ENCODE measurements at places on chromosomes 5 and 9. TPM values are rescaled to one million over a fixed set of nuclear protein-coding genes. Genes with fewer than 3 reads are reported as not detected.
A peak's percentile ranks its signal among the peaks of the same experiment; 100 is the strongest.

DNA sequence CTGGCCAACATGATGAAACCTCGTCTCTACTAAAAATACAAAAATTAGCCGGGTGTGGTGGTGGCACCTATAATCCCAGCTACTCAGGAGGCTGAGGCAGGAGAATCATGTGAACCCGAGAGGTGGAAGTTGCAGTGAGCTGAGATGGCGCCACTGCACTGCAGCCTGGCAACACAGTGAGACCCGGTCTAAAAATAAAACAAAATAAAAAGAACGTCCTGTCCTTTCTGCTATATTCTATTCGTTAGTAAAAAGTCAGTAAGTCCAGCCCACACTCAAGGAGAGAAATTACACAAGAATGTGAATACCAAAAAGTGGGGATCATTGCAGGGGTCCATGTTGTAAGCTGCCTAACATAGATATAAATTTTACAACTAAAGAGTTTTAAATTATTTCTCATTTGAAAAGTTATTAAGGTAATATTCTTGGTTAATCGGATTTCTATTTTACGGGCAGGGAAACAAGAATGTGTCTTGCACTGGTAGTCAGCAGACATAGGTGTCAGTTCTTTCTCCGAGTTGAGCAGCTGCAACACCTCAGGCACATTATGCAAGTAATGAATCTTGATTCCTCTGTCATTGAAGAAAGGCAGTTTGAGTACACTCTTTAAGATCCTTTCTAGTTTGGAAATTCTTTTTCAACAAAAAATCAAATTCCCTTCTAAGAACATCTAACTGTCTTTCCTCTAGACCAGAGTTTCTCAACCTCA is 24.5 kb downstream of the NMUR2 start:
- H3K4me3 ChIP-seq, result no peak overlapping the region
- H3K27me3 ChIP-seq, result no peaks in the 10 kb centered on the region
- H3K36me3 ChIP-seq, result no peaks in the 10 kb centered on the region
- no peak for DNase-seq
- peaks cover 26% of the 10 kb centered on the region for H3K4me1 ChIP-seq

DNA sequence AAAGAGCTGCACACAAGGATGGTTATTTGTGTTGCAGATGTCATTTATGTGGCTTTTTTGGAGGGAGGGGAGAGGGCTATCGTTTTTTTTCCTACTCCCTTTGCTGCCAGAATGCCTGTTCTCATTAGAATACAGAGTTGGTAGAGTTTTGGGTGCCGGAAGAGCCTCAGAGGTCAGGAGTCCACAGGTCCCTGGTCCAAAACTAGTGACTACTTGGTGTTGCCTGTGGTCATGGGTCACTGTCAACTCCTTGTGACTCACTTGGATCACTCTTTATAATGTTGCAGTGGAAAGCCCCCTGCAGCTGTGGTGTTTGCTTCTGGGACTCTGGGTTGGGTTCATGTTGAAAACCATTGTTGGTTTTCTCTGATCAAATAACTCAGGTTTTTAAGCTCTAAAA is 131.4 kb downstream of the MAST4 start:
- no peaks in the 10 kb centered on the region for H3K27me3 ChIP-seq
- no peak overlapping the region for H3K27ac ChIP-seq
- H3K36me3 ChIP-seq, result no peaks in the 10 kb centered on the region
- H3K4me1 ChIP-seq, result no peaks in the 10 kb centered on the region
- no peak for DNase-seq

- no peaks in the 10 kb centered on the region for H3K36me3 ChIP-seq
- H3K27me3 ChIP-seq, result no peaks in the 10 kb centered on the region
- no peaks in the 10 kb centered on the region for H3K4me1 ChIP-seq
- H3K27ac ChIP-seq, result no peak overlapping the region
- H3K4me3 ChIP-seq, result no peak overlapping the region
- no peak for DNase-seq
These were observed 2257.5 kb upstream of the C9orf72 start for GRCh38 chr9:29830821-29831220.

The SLC45A2 gene
- not detected for total RNA-seq

The DMRTA1 gene
- total RNA-seq, result 0.77 TPM

- H3K36me3 ChIP-seq, result no peaks in the 10 kb centered on the region
- peaks cover 6% of the 10 kb centered on the region for H3K4me1 ChIP-seq
- no peak for DNase-seq
These were observed 116.7 kb upstream of the ZNF366 start for GRCh38 chr5:72623936-72624335.

- no peaks in the 10 kb centered on the region for H3K36me3 ChIP-seq
- no peaks in the 10 kb centered on the region for H3K4me1 ChIP-seq
- H3K27me3 ChIP-seq, result peaks cover 10% of the 10 kb centered on the region
- no peak overlapping the region for H3K27ac ChIP-seq
These were observed 202.1 kb downstream of the MED10 start for GRCh38 chr5:6176102-6176693.

- H3K36me3 ChIP-seq, result no peaks in the 10 kb centered on the region
- peaks cover 7% of the 10 kb centered on the region for H3K4me1 ChIP-seq
- no peak overlapping the region for H3K4me3 ChIP-seq
- no peak overlapping the region for H3K27ac ChIP-seq
- no peak for DNase-seq
These were observed 319.2 kb upstream of the CD180 start for GRCh38 chr5:67515762-67516161.

The ECM2 gene
- total RNA-seq, result 7.2 TPM

DNA sequence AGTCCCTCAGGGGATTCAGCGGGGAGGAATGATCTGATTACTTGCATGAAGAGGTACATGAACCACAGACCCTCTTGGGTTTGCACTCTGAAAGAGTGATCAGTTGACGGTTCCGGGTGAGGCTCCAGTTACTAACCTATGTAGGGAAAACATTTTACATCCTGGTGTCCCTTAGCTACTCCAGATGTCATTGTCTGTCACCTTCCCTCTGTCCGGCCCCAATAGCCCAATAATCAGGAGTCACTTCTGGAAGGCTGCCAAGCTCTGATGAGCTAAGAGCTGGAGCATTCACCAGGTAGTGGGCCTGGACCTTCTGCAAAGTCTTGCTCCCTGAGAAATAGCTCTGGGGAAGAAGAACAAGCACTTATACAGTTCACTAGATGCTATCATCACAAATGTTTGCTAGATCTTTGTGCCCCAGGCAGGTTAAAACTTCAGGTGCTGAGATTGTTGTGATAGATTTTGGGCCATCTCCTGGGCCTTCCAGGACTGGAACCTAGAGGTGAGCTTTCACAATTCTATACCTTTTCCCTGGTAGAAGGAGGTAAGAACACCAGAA is 64.5 kb downstream of the ENTREP1 start:
- H3K4me1 ChIP-seq, result peaks cover 70% of the 10 kb centered on the region
- H3K27me3 ChIP-seq, result no peaks in the 10 kb centered on the region
- H3K36me3 ChIP-seq, result peaks cover 28% of the 10 kb centered on the region
- peak overlapping the region; percentile 44 for H3K27ac ChIP-seq

The ANKDD1B gene
- total RNA-seq, result 0.27 TPM

GRCh38 chr5:158709279-158709678 is 390.4 kb downstream of the EBF1 start:
- no peaks in the 10 kb centered on the region for H3K27me3 ChIP-seq
- peaks cover 87% of the 10 kb centered on the region for H3K36me3 ChIP-seq
- DNase-seq, result no peak
- H3K27ac ChIP-seq, result no peak overlapping the region
- H3K4me3 ChIP-seq, result no peak overlapping the region

DNA sequence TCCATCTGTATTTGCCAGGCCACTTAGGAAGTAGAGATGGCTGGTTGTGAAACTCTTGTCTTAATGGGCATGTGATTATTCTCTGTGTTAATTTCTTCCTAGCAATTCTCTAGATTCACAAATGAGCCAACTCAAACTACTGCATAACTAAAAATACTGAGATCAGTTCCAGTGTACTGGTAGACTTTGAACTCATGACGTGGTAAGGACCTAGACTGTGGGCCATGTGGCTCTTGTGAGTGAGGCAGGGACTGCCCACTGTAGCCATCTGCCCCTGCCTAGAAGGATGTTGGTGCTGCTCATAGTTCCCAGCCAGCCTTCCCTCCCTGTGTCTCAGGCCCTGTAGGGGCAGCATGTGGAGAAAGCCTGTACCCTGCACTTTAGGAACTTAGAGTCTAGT is 47.4 kb downstream of the CYSTM1 start:
- no peak overlapping the region for H3K4me3 ChIP-seq
- H3K36me3 ChIP-seq, result no peaks in the 10 kb centered on the region
- no peaks in the 10 kb centered on the region for H3K27me3 ChIP-seq
- no peak for DNase-seq
- peak overlapping the region; percentile 71 for H3K27ac ChIP-seq

The SHOC1 gene
- not detected for total RNA-seq

The IL9 gene
- not detected for total RNA-seq

DNA sequence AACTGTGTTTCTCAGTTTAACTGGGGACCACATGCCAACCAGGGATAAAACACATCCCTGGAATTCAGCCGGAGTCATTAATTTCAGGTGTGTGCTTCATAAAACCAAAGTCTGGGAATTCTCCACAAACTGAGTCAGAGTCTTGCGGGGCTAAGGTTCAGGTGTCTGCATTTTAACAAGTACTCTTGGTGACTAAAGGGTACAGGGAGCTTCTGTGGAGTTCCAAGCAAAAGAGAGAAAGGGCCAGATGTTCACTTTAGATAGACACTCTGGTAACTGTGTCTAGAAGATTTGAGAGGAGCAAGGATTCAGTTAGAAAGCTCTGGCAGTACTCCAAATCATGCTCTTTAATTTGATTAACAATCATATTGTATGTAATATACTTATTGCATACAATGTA is 4.0 kb downstream of the NADK2 start:
- no peak overlapping the region for H3K27ac ChIP-seq
- DNase-seq, result no peak
- no peaks in the 10 kb centered on the region for H3K27me3 ChIP-seq
- H3K4me3 ChIP-seq, result no peak overlapping the region
- H3K36me3 ChIP-seq, result no peaks in the 10 kb centered on the region

DNA sequence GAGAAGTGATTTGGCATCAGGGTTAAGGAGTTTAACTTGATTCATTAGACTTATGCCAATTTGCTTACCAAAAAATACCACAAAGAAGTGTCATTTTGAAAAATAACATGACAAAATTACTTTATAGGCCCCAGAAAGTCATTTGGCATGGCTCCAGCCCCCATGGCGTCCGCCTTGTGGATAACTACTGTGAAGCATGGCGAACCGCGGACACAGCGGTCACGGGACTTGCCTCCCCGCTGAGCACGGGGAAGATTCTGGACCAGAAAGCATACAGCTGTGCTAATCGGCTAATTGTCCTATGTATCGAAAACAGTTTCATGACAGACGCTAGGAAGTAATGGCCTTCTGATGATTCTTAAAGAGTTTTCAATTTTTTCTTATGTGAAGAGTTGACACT is 35.4 kb upstream of the TGFBR1 start:
- peaks cover 19% of the 10 kb centered on the region for H3K36me3 ChIP-seq
- H3K4me1 ChIP-seq, result peaks cover 45% of the 10 kb centered on the region
- H3K27me3 ChIP-seq, result no peaks in the 10 kb centered on the region
- no peak overlapping the region for H3K4me3 ChIP-seq

DNA sequence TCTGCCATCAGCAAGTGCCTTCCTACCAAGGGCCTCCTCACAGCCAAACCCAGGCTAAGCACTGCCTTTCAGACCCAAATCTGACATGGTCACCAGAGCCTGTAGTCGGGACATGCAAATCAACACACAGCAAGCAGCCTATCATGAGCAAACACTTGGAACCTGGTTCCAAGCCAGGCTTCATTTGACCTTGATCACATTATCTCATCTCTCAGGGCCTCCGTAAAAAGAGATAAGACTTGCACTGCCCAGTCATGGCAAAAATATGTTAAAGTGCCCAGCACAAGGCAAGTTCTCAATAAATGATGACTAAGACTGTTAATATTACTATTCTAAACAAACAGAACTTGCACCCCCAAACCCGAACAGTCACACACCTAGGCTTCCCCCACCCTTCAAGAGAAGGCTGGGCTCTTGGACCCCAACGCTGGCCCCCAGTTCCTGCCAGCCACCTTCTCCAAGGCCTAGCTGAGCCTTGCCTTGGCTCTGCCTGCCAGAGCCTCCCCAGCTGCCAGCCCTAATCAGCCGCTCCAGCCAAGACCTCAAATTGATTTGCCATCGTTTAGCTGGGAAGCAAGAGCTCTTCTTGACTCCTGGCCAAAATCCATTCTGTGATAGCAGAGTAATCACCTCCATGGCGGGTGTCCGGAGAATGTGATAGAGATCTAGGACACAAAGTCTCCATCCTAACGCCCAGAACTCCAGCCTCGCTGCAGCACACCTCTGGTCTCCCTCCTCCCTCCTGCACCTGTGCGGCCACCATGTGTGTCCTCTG is 18.7 kb downstream of the CPLX2 start:
- H3K27ac ChIP-seq, result no peak overlapping the region
- peaks cover 18% of the 10 kb centered on the region for H3K4me1 ChIP-seq
- no peaks in the 10 kb centered on the region for H3K27me3 ChIP-seq
- no peak overlapping the region for H3K4me3 ChIP-seq
- no peak for DNase-seq
- no peaks in the 10 kb centered on the region for H3K36me3 ChIP-seq

DNA sequence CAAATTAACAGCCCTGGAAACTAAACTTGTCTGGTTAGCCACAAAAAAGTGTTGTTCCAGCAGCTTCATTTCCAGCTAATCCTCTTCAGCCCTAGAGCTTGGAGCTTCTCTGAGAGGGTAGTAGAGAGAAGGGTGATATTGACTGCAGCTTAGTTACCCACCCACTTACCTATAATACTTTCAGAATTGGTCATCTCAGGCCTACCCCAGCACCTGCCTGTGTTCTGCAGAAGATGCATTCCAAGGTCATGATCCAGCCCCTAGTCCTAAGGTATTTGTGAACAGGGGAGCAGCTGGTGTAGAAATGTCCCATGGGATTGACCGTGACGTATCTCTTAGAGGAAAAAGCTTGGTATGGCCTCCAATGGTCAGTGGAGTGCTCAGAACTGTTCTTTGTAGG is 289.0 kb downstream of the NR3C1 start:
- no peak for DNase-seq
- H3K36me3 ChIP-seq, result no peaks in the 10 kb centered on the region
- H3K4me1 ChIP-seq, result peaks cover 73% of the 10 kb centered on the region
- H3K4me3 ChIP-seq, result no peak overlapping the region
- no peaks in the 10 kb centered on the region for H3K27me3 ChIP-seq

GRCh38 chr5:75656311-75657003 is 45.2 kb downstream of the ANKDD1B start:
- no peak for DNase-seq
- H3K27me3 ChIP-seq, result peaks cover 20% of the 10 kb centered on the region
- peak overlapping the region; percentile 60 for H3K4me3 ChIP-seq
- peaks cover 4% of the 10 kb centered on the region for H3K4me1 ChIP-seq
- H3K27ac ChIP-seq, result peak overlapping the region; percentile 24

The KCNIP1 gene
- 0.16 TPM for total RNA-seq

GRCh38 chr5:78500028-78500427 is 139.6 kb downstream of the SCAMP1 start:
- H3K4me1 ChIP-seq, result peaks cover 70% of the 10 kb centered on the region
- no peaks in the 10 kb centered on the region for H3K36me3 ChIP-seq
- H3K4me3 ChIP-seq, result no peak overlapping the region
- no peak for DNase-seq
- no peaks in the 10 kb centered on the region for H3K27me3 ChIP-seq
- H3K27ac ChIP-seq, result no peak overlapping the region

Data from left ventricle myocardium inferior (tissue), 1 donor.